B cell (primary cell): ENCODE measurements at places on chromosomes 5 and 9.
A peak's percentile ranks its signal among the peaks of the same experiment; 100 is the strongest.

GRCh38 chr9:112731971-112732370 lies 14.1 kb upstream of the INIP start:
- no peak overlapping the region for H3K4me3 ChIP-seq
- no peaks in the 10 kb centered on the region for H3K27me3 ChIP-seq
- no peak overlapping the region for H3K27ac ChIP-seq
- no peak for DNase-seq
- H3K36me3 ChIP-seq, result no peaks in the 10 kb centered on the region
- peaks cover 3% of the 10 kb centered on the region for H3K4me1 ChIP-seq

GRCh38 chr9:27564670-27565069 lies 8.6 kb downstream of the C9orf72 start:
- no peak for DNase-seq
- H3K27me3 ChIP-seq, result no peaks in the 10 kb centered on the region
- peaks cover 19% of the 10 kb centered on the region for H3K36me3 ChIP-seq
- H3K4me1 ChIP-seq, result peaks cover 20% of the 10 kb centered on the region
- H3K27ac ChIP-seq, result peak overlapping the region; percentile 71

DNA sequence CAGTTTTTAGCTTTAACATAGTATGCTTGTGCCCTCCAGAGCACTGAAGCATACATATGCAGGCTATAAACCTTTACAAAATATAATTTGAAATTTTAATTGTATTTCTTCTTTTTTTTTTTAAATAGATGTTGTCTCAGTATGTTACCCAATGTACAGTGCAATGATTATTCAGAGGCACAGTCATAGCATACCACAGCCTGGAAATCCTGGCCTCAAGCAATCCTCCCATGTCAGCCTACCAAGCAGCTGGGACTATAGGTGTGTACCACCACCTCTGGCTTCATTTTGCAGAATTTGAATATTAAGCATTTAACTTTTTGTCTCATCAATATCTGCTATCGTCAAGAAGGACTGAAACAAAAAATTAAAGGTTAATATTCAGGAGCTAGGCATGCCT lies 16.9 kb upstream of the ZNF782 start:
- peaks cover 22% of the 10 kb centered on the region for H3K4me1 ChIP-seq
- DNase-seq, result no peak
- H3K27me3 ChIP-seq, result peaks cover 23% of the 10 kb centered on the region
- no peak overlapping the region for H3K4me3 ChIP-seq
- no peak overlapping the region for H3K27ac ChIP-seq
- no peaks in the 10 kb centered on the region for H3K36me3 ChIP-seq

DNA sequence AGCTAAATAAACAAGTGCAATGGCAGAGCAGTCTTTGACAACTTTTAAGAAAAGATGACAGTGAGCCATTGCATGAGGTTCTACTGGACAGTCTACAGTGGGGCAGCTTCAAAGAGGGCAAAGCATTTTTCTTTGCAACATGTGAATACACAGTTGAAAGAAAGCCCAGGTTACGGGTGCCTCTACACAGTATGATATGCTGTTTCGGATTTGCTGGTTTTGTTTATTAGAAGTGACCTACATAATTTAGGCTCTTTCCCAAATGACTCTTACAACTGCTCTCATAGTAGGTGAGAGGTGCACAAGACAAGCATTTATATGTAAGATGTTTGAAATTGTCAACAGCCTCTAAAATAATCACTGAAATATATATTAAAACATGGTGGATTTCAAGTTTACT lies 62.4 kb downstream of the MEF2C start:
- H3K36me3 ChIP-seq, result peaks cover 12% of the 10 kb centered on the region
- H3K4me3 ChIP-seq, result no peak overlapping the region
- peak overlapping the region; percentile 94 for H3K27ac ChIP-seq
- no peak for DNase-seq

GRCh38 chr5:21642312-21642711 lies 1210.8 kb downstream of the CDH12 start:
- no peak for DNase-seq
- H3K4me3 ChIP-seq, result no peak overlapping the region
- H3K27me3 ChIP-seq, result no peaks in the 10 kb centered on the region
- H3K4me1 ChIP-seq, result no peaks in the 10 kb centered on the region
- no peak overlapping the region for H3K27ac ChIP-seq

GRCh38 chr5:149541893-149542292 lies 9.3 kb downstream of the CSNK1A1 start:
- no peak for DNase-seq
- H3K4me1 ChIP-seq, result peaks cover 7% of the 10 kb centered on the region
- no peak overlapping the region for H3K4me3 ChIP-seq
- no peak overlapping the region for H3K27ac ChIP-seq
- H3K36me3 ChIP-seq, result peaks cover 9% of the 10 kb centered on the region

DNA sequence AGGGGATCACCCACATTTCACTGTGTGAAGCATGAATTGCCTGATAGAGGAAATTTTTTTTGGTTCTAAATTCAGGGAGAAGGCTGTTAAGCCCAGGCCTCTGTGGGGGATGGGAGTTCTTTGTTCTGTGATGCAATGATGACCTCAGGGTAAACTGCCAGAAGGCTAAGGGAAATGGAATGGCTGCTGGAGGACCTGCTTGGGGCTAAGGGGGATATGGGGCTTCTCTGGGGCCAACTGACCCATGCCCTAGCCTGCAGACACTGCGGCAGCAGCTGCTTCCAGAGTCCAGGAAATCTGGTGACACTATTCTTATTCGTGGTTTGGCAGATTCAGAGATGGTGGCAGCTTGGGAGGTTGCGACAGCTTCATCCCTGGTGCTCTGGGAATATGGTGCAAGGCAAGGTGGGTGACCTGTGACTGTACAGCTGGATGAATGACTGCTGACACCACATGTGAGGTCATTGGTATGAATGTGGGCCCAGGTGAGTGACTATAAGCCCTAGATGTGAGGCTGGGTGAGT lies 30.3 kb downstream of the VCP start:
- H3K36me3 ChIP-seq, result peaks cover 21% of the 10 kb centered on the region
- no peak overlapping the region for H3K4me3 ChIP-seq
- DNase-seq, result no peak
- H3K4me1 ChIP-seq, result no peaks in the 10 kb centered on the region
- no peak overlapping the region for H3K27ac ChIP-seq

DNA sequence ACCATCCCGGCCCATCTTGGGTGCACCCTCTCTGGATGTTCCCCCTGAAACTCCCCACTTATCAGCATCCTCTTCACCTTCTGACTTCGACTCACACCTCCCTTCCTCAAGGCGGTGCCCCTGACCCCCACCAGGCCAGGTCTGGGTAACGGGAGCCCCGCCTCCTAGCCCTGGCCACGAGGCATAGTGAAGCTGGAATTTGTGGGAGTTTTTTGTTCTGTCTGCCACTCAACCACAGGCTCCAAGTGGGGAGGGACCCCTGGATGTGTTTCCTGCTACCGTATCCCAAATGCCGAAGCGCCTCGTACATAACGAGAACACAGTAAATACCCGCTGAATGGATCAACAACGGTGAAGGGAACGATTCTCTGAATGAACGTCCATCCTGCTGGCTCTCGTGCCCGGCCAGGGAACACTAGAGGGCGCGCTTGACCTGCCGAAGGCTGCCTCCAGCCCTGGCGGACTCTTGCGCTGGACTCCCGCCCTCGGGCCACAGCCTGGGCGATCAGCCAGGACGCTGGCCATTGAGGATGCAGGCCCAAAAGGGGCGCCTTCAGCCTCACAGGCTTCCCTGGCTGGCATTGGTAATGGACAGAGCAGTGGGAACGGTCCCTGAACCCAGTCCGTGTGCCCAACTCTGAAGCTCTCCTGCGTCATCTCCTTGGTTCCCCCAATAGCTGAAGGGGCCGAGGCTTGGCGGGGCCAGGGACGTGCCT lies 47.3 kb upstream of the PHYKPL start:
- peaks cover 10% of the 10 kb centered on the region for H3K27me3 ChIP-seq
- peak; percentile 60 for DNase-seq
- no peak overlapping the region for H3K4me3 ChIP-seq
- no peak overlapping the region for H3K27ac ChIP-seq
- H3K36me3 ChIP-seq, result no peaks in the 10 kb centered on the region
- H3K4me1 ChIP-seq, result no peaks in the 10 kb centered on the region

DNA sequence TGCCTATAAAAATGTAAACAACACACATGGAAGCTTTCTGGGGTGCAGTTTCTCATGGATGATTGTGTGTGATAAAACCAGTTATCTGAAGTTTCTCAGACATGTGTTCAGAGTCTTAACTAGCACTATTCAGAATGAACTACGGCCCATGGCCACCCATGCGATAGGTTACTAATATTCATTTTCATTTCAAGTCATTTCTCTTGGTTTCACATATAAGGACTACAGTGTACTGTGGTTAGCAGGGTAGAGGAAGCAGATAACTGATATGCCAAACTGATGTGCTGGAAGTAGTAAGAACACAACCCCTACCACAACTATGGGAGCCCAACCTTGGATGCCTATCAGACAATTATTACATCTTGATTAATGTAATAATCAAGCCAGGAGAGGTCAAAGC lies 372.1 kb downstream of the DTWD2 start:
- no peak for DNase-seq
- no peaks in the 10 kb centered on the region for H3K4me1 ChIP-seq
- no peak overlapping the region for H3K27ac ChIP-seq
- H3K36me3 ChIP-seq, result no peaks in the 10 kb centered on the region

DNA sequence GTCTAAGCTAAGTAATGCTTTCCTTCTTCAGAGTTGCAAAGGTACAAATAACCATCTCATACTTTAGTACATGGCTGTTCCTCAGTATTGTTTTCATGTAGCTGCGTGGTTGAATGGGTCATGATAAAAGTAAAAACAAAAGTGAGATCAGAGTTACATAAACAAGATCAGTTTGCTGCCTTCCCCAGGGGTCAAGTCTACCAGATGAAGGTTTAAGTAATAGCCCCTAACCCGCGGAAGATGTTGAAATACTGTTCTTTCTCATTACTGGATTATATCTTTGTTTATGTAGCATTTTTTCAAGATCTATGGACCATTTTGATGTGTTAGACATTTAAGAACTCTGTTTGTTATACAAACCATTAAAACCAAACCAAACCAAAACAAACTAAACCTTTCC lies 34.1 kb upstream of the ARRDC3 start:
- no peaks in the 10 kb centered on the region for H3K4me1 ChIP-seq
- no peak overlapping the region for H3K27ac ChIP-seq
- H3K36me3 ChIP-seq, result no peaks in the 10 kb centered on the region
- no peak overlapping the region for H3K4me3 ChIP-seq

DNA sequence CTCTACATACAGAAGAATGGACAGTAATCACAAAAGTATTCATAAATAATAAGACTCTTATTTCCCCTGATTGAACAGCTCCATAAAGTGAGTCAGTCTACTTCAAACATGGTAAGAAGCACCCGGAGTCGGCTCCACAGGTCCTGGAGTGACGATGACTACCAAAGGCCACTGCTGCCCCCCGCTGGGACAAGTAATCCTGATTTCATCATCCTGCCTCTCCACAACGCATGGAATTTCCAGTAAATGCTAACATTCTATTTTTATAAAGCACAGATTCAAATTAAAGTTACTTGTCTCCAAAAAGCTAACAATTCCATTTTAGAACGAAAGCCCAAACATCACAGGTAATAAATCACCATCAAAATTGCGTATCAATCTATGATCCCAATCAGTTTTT lies 16.2 kb downstream of the ATPSCKMT start:
- H3K27ac ChIP-seq, result no peak overlapping the region
- H3K27me3 ChIP-seq, result no peaks in the 10 kb centered on the region
- peaks cover 7% of the 10 kb centered on the region for H3K36me3 ChIP-seq
- H3K4me3 ChIP-seq, result no peak overlapping the region
- H3K4me1 ChIP-seq, result no peaks in the 10 kb centered on the region
- DNase-seq, result no peak

- H3K27me3 ChIP-seq, result no peaks in the 10 kb centered on the region
- H3K27ac ChIP-seq, result no peak overlapping the region
- no peaks in the 10 kb centered on the region for H3K36me3 ChIP-seq
- H3K4me1 ChIP-seq, result no peaks in the 10 kb centered on the region
Measured at GRCh38 chr5:91028499-91028956, 354.6 kb downstream of the ARRDC3 start.

DNA sequence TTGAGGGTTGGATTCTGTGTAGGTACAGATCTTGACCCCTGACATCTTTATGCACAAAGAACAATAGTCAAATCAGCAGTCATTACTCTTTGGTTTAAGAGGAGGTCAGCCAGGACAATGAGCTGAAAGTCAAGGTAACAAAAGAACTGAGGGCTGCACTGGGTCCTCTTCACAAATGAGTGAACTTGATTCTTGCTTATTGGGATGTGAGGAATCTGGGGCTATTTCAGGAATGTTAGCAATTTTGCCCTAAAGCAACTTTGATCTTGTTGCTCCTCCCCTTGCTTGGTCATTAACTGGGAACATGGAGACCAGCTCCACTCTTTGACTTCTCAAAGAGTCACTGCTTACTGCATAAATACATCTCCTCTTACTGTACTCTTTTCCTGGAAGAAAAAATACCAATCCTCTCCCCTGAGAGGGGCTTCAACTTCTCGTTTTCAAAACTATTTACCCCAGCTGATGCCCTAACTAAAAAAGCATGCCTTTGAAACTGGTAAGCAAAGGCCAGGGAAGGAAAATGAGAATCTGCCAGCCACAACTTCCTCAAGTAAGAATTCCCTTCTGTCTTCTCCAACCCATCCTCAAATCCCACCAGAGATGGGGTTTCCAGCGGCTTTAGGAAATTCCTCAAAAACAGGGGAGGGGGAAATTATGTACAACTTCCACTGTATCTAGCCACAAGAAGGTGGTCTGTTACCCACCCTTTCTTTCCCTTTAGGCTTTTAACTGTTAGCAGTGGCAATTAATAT lies 368.3 kb downstream of the ENC1 start:
- H3K36me3 ChIP-seq, result no peaks in the 10 kb centered on the region
- H3K27me3 ChIP-seq, result no peaks in the 10 kb centered on the region
- no peak overlapping the region for H3K4me3 ChIP-seq
- H3K4me1 ChIP-seq, result no peaks in the 10 kb centered on the region

DNA sequence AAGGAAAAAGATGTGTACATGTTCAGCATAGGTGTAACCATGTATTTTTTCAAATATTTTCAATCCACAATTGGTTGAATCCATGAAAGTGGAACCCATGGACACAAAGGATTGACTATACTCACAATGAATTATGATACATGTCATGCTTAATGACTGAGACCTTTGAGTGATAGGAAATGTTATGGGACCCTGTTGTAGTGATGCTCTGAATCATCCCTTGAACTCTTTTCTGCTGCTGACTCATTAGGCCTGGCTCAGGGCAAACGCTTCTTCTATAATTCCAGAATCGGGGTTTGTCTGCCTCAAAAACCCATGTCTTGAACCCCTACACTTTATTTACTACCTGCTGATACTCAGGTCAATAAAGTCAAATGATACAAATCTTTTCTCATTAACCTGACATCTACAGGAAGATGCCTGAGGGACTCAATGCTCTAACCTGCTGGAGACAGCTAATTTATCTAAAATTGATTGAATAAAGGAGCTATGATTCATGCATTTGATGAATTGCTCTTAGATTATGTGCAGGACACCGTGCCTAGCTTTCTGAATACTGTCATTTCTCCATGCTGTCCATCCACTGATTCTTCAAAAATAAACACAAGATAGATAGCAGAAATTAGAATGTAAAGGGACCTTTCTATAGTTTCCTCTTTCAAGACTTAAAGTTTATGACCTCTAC lies 260.1 kb downstream of the PRELID2 start:
- H3K27ac ChIP-seq, result no peak overlapping the region
- H3K27me3 ChIP-seq, result no peaks in the 10 kb centered on the region
- H3K36me3 ChIP-seq, result no peaks in the 10 kb centered on the region
- no peaks in the 10 kb centered on the region for H3K4me1 ChIP-seq
- DNase-seq, result no peak
- H3K4me3 ChIP-seq, result no peak overlapping the region
